Hypothalamus (tissue), 51 donors: ENCODE measurements at places on chromosomes 7 and 10.

GRCh38 chr10:26787362-26787761 lies 73.4 kb downstream of the ABI1 start:
- DNase-seq: no peak

GRCh38 chr7:11294218-11294617 lies 320.5 kb downstream of the PHF14 start:
- no peak for DNase-seq

- no peak for DNase-seq
These were observed 37.1 kb upstream of the BICC1 start for GRCh38 chr10:58475322-58476277.

DNA sequence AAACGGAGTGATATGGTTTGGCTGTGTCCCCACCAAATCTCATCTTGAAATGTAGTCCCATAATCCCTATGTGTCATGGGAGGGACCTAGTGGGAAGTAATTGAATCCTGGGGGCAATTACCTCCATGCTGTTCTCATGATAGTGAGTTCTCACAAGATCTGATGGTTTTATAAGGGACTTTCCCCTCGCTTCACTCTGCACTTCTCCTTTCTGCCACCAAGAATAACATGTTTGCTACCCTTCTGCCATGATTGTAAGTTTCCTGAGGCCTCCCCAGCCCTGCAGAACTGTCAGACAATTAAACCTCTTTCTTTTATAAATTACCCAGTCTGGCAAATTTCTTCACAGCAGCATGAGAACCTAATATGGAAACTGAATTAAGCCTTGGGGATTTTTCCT lies 19.1 kb downstream of the FAM3C start:
- no peak for DNase-seq

DNA sequence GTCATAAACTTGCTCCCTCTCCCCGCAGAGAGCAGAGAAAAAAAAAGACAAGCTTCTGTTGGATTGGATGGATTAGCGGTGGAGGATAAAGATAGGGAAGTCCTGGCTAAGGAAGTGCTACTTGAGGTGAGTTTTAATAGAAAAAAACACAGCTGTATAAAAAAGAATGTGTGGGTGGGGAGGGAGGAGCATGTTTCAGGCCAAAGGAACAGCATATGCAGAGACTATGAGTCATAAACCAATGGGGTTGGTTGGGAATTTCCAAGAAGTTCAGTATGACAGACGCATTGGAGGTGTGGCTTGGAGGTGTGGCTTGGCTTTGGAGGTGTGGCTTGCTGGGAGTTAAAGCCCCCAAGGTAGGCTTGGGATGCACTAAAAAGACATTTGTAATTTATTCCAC lies 103.0 kb upstream of the LSM8 start:
- no peak for DNase-seq

GRCh38 chr7:149733924-149734790 lies 39.2 kb downstream of the ZNF467 start:
- no peak for DNase-seq

DNA sequence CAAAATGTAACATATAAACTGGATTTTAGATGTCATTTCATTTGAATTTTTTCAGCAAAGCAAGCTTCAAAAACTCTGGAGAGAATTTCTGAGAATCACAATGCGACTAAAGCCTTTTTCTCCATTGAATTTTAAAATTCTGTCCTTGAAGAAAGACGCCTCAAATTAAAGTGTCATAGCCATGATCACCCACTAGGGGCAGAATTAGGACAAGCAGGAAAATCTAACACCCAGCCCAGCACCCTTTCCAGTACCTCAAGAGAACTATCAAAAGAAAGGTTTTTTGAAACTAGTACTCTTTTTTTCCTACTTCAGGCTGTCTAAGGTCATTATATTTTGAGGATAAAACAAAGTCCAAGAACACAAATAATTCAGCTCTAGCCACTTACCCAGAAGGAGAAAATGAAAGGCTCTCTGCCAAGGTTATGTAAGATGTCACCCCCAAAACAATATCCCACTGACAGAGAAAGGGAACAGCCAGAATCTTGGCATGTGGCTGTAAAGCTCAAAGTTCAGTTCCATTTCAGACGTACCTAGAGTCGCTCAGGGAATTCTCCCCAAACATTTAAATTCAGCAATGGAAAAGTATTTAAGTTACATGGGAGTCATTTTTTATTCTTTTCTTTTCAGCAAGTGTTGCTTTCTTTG lies 299.4 kb downstream of the SNX13 start:
- no peak for DNase-seq

- DNase-seq: no peak
These were observed 80.7 kb downstream of the AGMO start for GRCh38 chr7:15481132-15481531.

DNA sequence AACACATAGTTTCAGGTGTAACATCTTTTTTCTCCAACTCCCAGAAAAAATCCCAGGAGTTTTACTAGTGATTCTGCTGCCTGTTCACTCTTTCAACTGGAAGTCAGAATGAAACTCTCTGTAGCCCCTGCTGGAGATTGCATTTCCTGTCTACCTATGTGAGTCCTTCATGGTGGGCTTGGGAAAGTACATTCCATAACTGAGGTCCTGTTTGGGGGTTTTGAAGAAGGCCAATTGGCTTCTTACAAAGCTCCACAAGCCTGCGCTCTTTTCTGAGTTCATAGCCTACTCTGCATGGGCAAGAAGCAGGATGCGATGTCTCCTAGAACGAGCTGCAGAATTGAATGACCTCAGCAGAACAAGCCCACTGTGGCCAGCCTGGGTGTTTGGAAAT lies 86.7 kb downstream of the LYZL2 start:
- DNase-seq: no peak

GRCh38 chr7:33614357-33615117 lies 290.8 kb upstream of the BMPER start:
- DNase-seq: no peak

- DNase-seq: no peak
These were observed 389.4 kb downstream of the KCNMA1 start for GRCh38 chr10:77248104-77248790.

DNA sequence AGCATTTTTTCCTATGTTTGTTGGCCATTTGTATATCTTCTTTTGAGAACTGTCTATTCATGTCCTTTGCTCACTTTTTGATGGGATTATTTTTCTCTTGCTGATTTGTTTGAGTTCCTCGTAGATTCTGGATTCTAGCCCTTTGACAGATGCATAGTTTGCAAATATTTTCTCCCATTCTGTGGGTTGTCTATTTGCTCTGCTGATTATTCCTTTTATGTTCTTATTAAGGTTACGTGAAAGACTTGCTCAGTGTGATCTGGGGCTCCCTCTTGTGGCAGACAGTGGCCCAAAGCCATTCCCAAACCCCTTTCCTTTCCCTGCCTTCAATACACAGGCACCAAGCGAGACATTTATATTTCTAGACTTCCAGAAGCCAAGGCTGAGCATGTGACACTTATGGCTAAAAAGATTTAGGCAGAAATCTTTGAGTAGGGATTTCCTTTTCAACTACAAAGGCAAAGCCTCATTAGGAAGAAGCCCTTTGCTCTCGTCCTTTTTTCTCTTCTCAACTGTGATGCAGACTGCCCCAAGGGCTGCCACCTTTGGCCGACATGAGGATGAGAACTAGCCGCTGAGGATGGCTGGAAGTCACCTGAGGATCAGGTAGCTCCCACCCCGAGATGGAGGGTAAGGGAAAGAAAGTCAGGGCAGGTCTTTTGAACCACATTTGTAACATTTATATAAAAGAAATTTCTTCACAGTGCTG lies 23.6 kb downstream of the ST8SIA6 start:
- peak; percentile 26 for DNase-seq

DNA sequence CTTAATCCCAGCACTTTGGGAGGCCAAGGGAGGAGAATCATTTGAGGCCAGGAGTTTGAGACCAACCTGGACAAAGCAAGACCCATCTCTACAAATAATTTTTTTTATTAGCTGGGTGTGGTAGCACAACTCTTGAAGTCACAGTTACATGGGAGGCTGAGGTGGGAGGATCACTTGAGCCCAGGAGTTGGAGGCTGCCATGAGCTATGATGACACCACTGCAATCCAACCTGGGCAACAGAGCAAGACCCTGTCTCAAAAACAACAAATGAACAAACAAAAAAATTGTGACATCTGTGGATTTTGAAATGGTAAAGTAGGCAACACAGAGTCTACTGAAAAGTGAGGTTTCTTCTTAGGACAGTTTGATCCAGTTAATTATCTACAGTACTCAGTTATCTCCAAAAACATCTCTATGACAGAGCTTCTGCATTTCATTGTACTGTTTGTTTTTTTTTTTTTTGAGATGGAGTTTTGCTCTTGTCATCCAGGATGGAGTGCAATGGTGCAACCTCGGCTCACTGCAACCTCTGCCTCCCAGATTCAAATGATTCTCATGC lies 3.3 kb upstream of the ANKRD61 start:
- DNase-seq: no peak

GRCh38 chr10:98270073-98270740 lies 2.2 kb upstream of the LOXL4 start:
- no peak for DNase-seq

GRCh38 chr7:39624935-39625694 lies 1.7 kb downstream of the RALA start:
- no peak for DNase-seq

DNA sequence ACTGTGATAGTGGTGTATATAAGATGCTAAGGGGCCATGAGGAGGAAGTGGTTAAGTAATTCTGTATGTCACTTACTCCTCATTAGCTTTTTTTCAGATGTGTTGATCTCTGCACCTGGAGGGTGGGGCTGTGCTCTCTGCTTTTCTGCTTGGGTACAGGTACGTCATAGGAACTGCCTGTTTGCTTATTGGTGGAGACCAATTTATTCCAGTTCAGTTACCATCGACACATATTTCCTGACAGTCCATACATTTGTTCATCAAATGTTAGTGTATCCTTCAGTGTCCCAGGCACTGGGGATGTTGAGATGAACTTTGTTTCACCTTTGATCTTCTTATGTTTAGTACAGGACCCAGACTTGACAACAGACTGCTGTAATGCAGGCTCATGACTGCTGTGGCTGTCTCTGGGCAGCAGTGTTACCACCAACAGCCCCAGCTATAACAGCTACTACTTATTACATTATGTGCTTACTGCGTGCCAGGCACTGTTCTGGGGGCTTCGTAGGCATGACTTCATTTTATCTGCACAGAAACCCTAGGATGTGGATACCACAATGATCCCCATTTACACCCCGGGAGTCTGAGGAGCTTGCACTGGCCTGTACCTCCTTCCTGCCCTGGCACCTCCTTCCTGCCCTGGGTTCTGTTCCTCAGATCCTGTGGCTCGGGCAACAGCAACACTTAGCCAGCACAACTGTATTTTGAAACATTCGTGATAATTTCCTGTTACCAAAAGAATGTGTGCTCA lies 87.4 kb downstream of the BUB3 start:
- DNase-seq: no peak

GRCh38 chr7:46369933-46370654 lies 449.0 kb upstream of the IGFBP3 start:
- no peak for DNase-seq

DNA sequence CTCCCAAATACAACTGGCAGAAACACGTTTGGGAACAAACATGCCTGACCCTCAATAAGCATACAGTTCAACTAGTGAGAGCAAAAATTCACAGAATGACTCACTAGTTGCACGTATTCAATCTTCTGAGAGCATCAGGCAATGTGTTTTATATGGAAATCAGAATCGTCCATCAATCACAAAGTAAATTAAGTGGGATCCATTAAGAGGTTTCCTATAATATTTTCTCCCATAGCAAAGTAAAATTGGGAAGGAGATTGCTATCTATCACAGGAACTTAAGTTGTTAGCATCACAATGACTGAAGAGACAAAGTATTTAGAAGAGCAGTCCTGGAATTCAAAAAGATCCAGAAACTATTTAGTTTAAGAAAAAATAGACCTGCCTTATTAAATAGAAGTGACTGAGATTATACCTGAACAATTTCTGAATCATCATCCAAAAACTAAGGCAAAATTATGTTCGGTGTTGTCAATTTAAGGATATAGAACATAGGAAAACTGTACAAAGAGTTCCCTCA lies 28.3 kb downstream of the INHBA start:
- DNase-seq: no peak

DNA sequence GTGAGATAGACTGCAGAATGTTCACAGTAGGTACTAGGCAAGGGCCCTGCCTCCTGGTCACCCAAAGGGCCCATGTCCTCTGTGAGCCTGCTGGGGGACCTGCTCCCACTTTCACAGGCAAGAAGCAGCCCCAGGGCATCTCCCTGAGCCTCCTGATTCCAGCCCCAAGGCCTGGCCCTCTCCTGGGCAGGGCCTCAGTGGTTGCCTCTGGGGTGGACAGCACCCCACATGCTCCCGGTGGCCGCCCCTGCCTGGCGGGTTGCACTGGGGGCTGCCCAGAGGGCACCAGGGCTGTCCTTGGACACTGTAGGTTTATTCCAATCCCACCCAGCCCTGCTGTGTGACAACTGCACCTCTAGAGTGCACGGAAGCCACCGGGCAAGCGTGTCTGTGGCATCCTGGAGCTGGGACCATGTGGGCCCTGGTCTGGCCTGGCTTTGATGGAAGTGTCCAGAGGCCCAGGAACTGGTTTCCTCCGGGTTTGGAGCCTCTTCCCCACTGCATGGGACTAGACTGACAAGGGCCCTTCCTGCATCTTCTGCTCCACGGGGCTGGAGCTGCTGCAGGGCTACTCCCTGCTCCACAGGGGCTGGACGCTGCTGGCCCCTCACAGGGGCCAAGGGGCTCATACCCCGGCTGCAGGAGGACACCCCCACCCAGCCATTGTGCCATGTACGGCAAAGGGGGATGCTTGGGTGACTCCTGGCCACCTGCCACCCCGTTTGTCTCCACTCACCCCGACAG lies 25.0 kb upstream of the SYCE1 start:
- DNase-seq: no peak

DNA sequence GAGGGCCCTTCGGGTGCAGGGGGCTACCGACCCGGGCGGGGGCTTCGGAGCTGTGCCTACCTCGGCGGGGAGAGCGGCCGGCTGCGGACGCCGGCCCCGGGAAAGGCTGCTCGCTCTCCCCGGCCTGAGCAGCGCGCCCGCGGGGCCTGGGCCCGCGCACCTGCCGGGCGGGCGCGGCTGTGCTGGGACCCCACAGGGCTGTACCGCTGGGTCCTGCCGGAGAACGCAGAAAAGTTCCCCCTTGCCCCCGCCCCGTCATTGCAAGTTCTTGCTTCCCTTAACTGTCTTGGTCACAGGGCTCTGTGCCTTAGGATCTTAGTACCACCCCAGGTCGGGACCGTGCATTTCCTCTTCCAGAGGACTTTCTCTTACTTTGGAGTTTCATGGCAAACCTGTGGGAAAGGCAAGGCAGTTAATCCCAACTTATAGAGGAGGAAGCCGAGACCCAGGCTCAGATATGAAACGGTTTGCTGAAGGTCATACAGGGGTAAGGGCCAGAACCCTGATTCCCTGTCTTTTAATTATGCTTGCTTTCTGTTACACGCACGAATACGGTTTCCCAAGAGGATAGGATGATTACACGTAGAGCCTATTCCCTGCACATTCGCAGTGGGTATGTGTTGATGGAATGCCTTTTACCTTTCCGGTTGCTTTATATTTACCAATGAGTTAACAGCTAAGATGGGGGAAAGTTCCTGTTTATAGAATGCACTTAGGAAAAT lies 652 bp downstream of the PCGF5 start:
- DNase-seq: peak; percentile 7

DNA sequence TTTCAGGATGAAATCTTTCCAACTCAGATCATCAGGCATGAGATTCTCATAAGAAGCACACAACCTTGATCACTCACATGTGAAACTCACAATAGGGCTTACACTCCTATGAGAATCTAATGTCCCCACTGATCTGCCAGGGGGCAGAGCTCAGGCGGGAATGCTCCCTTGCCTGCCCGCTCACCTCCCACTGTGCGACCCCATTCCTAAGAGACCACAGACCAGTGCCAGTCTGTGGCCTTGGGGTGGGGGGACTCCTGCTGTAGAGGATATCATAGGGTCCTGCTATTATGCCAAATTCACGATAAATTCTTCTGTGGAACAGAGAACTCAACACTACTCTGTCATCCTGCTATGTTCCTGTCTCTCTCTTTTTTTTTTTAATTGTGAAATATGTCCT lies 5.2 kb upstream of the RASGEF1A start:
- DNase-seq: no peak
